ENCODE measurements at places on chromosomes 2 and 18. TPM values are rescaled to one million over a fixed set of nuclear protein-coding genes. Genes with fewer than 3 reads are reported as not detected.

DNA sequence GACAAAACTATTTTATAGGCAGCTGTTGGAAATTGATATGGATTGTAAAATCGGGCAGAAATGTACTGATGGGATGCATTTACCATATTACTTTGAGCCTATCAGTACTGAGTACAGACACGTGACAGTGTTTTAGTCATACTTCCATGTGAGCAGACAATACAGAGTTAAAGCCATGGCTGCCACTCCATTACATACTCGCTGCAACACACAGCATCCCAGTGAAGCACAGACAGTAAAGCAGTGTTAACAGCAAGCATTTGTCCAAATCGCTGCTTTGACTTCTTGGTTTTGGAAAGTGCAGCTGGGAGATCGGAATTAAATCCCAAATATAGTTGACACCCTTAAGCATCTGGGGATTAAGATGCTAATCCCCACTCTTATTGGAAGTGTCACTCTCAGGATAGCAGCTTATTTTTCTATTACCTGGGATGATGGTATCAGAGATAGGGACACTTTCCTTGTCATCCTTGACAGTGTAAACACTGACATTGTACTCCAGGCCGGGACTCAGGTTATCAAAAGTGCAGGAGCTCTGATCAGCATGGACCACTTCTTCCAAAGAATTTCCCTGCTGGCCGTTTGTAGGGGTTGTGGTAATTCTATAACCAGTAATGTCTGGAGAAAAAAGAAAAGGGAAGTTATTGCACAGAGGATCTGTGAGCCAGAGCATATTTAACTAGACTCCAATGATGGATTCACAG is 41.6 kb downstream of the FN1 start:
- no peak for DNase-seq

- DNase-seq, result no peak
Observed at GRCh38 chr2:71895320-71896161, 252.1 kb downstream of the CYP26B1 start.

- DNase-seq, result no peak
Observed at GRCh38 chr2:159561786-159562185, 54.6 kb downstream of the BAZ2B start.

DNA sequence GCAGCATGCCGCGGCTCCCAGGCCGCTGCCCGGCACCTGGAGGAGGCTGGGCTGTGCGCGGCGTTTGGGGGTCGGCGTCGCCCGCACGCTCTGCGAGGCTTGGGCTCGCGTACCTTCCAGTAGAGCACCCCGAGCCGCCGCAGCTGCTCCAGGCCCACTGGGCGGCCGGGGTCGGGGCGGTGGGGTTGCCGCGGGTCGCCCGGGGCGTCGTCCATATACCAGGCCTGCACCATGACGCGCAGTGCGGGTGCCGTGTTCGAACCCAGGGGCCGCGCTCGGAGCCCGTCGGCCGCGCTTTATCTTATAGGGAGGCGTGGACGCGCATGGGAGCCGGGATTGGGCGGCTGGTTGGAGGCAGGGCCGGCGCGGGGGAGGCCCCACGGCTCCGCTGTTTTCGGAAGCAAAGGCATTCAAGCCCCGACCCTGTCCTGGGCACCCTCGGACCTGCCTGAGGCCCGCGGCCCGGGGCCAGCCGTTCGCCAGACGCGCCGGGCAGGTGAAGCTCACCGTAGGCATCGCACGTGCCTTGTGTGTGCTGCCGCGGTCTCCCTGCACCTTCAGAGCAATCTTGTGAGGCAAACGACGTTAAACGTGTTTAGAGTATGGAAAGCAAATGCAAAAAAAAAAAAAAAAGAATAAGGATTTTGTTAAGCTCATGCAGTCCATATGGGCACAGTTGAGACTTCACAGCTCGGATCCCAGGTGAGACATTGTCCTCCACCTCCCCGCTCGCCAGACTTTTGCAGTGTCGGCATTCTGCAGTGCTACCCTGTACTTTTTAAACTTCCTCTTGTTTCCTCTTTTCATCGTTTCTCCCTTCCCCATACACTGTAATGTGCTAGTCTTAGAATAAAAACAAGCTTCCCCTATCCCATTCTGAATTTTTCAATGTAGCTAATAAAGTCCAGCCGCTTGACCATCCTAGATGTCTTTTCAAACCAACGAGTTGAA is at the start of gene ADI1:
Gene ADI1 (minus strand): TSS at position 277 of the 951 bp plus-strand sequence. CDS start 44 bp downstream, at position 233.
- DNase-seq, result peak; percentile 86

- DNase-seq, result no peak
Observed at GRCh38 chr2:96754317-96754716, 6.4 kb upstream of the CNNM4 start.

HRH4 gene
- 0.10 TPM for total RNA-seq

FAM124B gene
- 0.31 TPM for total RNA-seq

Data from activated T-cell treated with anti-CD3 and anti-CD28 coated beads, Interleukin-2, amount 50 U/mL, for 72 hours (primary cell).